NCI-H1436 (cell line): ENCODE measurements at places on chromosomes 1 and 21.

DNA sequence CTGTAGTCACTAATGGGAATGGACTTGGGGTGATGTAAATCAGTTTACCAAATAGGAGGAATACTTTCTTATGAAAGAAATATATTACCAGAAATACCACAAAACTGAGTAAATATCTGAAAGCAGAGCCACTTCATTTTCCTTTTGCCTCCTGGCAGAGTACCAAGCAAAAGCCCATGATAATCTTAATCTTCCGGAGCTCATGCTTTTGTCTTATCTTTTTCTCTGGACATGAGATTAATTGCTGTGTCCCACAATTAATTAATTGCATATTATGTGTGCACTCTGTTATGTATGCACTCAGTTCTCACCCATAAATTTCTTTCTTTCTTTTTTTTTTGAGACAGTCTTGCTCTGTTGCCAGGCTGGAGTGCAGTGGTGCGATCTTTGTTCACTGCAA, 94.1 kb upstream of the PDE4B start:
- DNase-seq, result no peak

GRCh38 chr1:43279666-43280065, 5.7 kb downstream of the C1orf210 start:
- DNase-seq, result no peak

GRCh38 chr1:155352631-155353030, 31.9 kb downstream of the RUSC1 start:
- DNase-seq, result no peak

GRCh38 chr1:167227934-167228378, 7.3 kb downstream of the POU2F1 start:
- no peak for DNase-seq

DNA sequence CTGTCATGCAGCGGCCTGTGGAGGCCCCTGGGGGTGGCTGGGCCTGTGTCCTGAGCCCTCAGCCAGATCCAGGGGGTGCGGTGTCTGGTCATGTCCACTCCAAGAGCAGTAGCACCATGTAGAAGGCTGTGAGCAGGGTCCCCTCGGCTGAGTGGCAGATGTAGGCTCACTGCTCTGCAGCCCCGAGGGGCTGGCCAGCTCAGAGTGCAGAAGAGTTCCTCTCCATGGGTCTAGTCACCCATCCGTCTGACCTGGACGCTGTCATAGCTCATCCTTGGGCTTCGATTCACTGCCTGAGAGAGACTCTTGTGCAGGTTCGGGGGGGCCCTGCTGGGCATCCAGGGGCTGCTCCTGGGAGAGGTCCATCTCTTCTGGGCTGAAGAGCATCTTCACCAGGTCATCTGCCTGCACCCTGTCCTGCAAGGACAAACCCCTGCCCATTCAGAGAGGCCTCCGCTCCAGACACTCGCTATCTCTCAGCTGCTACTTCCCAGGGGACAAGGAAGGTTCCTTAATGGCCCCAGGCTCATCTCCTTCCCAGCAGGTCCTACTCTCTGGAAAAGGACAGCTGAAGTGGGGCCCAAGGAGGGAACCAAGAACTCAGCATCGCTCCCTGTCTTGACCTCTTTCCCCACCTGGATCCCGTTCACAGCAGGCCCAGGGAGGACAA, 6.5 kb upstream of the CLDN19 start:
- no peak for DNase-seq

DNA sequence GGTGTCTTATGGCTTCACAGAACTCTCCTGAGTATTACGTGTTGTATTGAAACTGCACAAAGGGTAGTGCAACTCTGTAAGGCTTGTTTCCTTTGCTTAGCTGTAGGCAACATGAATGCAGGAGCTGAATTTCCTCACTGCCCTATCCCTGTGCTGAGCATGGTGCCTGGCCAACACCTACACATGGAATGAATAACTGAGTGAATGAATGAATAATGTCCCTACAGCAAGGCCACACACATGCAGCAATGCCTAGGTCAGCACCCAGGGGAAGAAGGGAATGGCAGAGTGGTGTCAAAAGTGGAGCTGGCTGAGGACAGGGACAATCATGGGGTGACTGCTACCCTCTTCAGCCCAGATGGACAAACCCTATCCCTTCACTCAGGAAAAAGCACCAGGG, 655.9 kb downstream of the PTPRU start:
- no peak for DNase-seq

GRCh38 chr1:41501581-41501980, 17.1 kb upstream of the EDN2 start:
- no peak for DNase-seq

GRCh38 chr1:26028490-26028980, 7.0 kb downstream of the EXTL1 start:
- DNase-seq, result no peak

GRCh38 chr1:207851696-207852095, 59.2 kb downstream of the CD34 start:
- DNase-seq, result no peak

DNA sequence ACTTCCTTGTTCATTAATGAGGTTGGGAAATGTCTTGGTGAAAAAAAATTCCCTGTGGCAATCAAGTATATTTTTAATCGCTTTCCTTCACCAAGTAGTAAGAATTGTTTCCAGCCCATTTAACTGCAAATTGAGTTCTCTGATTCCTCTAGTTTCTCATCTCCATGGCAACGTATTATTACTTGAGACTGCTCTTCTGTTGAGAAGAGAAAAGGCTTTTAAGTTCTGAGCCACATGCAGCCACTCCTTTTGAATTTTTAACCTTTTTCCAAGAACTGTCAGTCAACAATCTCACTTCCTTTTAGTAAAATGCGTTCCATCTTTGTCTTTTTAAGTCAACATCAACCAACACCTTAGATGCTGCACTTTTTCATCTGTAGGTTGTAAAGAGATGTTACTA, 75.7 kb upstream of the KIAA1614 start:
- no peak for DNase-seq

DNA sequence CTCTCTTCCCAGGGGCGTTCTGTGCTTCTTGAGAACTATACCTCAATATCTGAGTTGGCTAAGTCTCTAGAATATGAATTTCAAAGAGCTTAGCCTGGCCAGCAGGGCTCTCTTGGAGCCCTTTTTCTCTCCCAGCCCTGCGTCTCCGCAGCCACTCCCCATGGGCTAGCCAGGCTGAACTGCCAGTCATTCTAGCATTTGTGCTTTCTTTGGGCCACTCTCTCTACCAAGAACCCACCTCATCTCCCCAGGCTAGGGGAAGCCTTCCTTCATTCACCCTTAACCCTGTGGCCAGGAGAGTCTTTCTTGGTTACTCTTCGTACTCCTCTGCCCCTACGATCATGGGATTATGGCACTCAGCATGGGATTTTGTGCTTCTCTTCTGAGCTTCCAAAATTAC, 18.2 kb downstream of the ABCG1 start:
- DNase-seq, result no peak

DNA sequence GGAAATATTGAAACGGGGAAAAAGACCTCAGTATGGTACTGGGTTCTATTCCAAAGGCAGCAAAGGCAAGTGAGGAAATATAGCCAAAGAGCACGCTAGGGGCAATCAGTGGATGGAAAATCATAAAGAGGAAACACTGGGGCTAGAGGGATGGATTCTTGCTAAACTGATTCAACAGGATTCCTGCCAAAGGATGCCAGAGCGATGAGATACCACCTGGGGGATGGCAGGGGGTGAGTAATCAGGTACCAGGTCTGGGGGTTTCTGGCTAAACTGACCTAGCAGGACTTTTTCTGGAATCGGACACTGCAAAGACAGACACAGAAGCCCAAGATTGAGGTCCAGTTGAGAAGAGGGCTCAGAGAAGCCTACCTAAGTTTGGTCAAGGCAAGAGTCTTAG, 6.7 kb downstream of the CHI3L2 start:
- DNase-seq, result no peak

GRCh38 chr21:20261364-20261763, 736.8 kb upstream of the NCAM2 start:
- no peak for DNase-seq
